ENCODE measurements at places on chromosomes 5 and 9.

DNA sequence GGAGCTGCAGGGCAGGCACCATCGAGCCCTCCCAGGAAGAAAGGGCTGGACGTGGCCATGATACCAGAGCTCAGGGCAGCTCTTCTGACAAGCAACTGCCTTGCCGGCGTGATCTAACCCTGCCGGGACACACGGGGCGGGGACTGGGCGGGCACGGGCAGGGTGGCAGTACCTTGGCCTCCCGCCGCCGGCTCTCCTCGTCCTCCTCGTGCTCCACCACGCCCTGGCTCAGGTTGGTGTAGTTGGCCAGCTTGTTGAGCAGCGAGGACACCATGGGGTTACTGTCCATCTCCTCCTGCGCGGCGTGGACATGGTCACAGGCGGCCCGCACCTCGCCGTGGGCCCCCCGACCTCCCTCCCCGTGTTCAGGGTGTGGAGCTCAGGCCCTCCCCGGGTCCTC, 18.5 kb downstream of the SLC12A7 start:
- DNase-seq = no peak

- peak; percentile 45 for DNase-seq
Observed at GRCh38 chr9:92947268-92948037, at the start of gene FGD3. Gene FGD3 (plus strand): TSS chr9:92947523. CDS start chr9:92976257, 28,734 bp downstream.

DNA sequence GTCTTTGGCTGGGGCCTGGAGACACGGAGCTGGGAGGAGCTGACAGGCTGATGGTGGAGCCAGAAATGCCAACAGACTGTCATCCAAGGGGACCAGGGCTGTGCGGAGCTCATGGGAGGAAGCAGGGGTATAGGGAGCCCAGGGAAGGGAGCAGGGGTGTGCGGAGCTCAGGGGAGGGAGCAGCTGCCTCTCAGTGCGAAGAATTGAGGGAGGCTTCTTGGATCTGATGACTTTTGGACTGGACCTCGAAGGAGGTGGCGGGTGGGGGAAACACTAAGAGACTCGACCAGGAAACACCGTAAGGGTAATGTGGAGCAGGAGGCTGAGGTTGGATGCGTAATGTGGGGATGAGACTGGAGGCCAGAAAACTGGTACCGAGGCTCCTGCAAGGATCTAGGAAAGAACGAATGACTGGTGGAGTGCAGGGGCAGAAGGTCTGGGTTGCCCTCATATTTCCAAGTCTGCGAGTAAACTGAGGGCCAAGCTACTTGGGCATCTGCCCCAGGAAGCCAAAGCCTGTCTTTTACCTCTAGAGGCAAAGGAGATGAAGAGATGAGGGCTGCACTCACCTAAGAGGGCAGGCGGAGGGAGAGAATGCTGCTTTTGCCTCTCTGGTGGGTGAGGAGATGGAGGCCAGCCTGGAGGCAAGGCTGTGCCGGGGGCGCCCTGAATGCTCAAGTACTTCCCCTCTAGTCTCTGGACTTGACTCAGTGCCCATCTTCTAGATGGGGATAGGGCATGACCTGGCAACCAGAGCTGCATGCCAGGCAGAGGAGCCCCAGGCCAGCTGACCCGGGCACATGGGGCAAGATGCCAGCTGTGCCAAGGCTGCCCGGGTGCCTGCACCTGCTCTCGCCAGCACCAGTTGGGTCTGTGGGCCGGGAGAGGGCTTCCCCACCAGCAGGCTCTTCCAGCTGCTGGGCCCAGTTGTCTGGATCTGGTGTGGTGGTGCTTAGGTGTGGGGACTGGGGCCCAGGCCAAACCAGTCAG, 2.3 kb downstream of the PTGS1 start:
- DNase-seq = no peak

- no peak for DNase-seq
Observed at GRCh38 chr5:178797101-178797521, 62.6 kb upstream of the ZNF354B start.

DNA sequence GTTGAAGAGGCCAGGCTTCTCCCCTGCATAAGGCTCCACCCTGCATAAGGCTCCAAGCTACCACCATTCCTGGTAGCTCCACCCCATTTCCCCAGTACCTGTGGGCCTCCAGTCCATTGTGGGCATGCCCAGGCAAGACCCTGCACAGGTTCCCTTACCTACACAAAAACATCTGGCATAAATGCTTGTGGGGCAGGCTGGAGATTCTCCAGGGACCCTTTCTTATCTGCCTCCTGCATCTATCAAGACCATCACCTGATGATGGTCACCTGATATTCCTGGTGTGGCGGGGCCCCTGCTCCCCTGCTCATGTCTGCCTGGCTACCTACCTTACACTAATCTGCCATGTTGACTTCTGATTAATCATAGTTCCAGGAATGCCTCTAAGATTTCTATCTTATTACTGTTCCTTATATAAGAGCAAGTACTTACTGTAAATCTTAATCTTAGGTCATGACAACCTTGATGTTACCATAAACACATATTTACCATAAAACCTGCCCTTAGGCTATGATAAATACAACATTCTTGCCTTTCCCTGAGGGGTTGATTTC, 41.0 kb downstream of the FGD3 start:
- no peak for DNase-seq

- DNase-seq = no peak
Observed at GRCh38 chr5:31770998-31771397, 132.1 kb downstream of the PDZD2 start.

DNA sequence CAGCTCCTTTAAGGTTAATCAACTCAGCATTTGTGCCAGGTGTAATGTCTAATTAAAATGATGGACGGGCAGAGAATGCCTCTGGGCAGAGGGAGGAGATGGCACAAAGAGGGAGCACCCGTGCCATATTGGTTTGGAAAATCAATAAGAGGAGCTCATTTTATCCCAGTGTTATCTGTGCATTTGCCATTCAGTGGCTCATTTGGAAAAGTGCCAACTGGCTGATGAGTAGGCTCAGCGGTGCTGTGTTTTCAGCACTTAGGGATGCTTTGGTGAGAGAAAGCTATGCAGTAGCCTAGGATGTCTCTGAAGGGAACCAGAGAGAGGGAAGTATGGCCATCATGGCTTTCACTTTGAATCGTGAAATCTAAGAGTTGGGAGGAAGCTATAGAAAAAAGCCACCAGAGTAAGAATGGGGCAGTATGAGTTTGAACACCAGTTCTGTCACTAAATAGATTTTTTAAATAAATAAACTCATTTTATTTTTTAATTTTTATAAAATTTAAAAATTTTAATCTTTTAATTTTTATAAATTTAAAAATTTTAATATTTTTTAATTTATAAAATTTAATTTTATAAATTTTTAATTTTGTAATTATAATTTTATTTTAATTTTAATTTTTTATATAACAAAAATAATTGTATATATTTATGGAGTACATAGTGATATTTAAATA, 472.8 kb downstream of the BRINP1 start:
- no peak for DNase-seq

GRCh38 chr5:111004291-111004690, 67.2 kb upstream of the TSLP start:
- no peak for DNase-seq

DNA sequence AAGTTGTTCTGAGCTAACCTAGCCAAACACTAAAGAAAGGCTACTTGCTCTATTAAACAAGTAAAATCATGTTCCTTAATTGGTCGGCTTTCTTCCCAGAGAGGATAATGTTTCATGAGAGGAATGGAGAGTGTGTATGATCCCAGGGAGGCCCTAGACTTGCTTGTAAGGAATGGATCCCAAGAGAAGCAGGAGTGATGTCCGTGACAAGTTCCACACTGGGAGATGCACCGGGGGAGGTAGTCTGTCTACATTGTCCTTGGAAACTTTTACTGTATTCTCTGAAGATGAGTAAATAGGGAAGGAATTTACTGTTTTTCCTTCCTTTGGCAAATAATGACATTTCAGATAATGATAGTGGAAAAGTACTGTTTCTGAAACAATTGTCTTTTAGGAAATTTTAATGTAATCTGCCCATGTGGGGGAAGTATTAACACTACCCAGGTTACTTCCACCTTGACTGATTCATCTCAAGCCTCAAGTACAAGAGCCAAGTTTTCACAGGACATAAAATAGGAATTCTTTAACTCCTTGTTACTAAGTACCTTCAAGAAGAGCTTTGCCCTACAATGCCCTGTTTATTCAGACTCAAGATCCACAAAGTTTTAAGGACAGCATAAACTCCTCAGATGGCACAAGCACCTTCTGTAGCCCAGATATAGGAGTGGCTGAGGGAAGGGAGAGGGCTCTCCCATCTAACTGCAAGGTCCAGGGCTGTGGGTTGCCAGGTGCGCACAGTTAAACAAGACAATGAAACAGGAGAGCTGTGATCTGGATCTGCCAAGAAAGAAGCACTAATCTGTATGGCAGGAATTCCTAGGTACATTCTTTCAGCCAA, 152.1 kb downstream of the GNA14 start:
- no peak for DNase-seq

- DNase-seq = no peak
Observed at GRCh38 chr5:102762562-102763227, 7.6 kb downstream of the PAM start.

DNA sequence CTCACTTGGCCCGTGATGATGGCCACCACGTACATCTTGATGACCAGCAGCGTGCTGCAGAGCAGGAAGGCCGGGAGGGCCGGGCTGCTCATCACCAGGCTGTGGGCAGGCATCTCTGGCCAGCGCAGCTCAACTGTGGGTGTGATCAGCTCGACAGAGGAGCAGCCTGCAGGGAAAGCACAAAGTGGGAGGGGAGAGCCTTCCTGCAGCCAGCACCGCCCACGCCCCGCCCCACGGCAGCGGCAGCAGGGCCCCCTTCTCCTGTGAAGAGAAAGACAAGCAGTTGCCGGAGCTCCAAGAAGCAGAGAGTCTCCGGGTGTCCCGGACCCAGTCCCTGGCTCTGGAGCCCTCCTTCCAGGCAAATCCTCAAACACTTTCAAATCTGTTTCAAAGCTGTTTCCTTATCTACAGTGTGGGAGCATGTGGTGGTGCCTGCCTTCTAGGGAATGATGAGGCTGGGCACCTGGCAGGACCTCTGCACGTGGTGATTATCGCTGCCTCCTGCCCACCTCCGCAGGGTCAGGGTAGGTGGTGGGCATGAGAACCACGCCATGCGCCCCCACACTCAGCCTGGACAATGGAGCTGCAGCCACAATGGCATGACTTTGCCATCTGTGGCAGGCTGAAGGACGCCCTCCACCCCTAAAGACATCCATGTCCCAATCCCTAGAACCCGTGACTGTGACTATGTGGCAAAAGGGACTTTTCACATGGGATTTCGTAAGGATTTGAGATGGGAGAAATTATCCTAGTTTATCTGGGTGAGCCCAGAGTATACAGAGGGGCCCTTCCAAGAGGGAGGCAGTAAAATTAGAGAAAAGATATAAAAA, at the start of gene PTGES:
Gene PTGES, minus strand, starts transcription at position 143 of the 830 bp plus-strand sequence. Its CDS starts 30 bp downstream, at position 113.
- peak; percentile 70 for DNase-seq

GRCh38 chr9:27440888-27441740, 83.0 kb upstream of the IFNK start:
- DNase-seq = no peak

DNA sequence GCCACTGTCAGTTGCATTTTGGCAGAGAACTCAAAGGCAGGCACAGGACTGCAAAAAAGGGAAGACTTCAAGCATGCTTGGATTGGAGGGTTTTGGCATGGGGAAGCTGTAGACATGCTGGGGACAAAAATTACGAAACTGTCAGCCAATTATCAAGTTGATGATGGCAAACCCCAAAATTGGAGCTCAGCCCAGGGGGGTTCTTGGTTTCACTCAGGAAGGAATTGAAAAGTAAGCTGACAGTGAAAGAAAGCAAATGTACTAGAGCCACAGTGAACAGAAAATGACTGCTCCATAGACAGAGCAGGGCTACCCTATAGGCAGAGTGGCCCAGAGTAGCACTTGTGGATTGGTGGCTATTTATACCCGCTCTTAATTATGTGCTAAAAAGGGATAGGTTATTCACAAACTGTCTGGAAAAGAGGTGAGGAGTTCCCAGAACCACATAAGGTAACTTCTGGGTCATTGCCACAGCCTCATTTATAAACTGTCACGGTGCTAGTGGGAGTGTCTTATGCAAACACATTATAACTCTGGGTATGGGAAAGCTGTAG, 14.6 kb upstream of the CFAP95 start:
- DNase-seq = no peak

DNA sequence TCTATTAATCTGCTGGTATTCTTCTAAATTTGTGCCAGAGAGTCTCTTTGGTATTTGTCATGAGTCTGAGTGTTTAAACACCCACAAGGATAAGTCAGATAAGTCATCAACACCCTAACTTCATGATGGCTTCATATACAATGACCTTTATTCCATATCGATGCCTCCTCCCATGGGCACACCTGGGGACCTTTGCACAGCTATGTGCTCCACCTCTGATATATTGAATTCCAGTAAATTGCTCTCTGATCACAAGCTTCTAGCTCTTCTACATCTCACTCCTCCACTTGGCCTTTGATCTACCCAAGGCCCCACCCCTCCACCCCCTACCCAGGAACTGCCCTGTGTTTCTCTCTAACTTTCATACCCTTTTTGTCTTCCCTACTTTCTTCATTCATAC, 102.7 kb upstream of the MIER3 start:
- DNase-seq = no peak

DNA sequence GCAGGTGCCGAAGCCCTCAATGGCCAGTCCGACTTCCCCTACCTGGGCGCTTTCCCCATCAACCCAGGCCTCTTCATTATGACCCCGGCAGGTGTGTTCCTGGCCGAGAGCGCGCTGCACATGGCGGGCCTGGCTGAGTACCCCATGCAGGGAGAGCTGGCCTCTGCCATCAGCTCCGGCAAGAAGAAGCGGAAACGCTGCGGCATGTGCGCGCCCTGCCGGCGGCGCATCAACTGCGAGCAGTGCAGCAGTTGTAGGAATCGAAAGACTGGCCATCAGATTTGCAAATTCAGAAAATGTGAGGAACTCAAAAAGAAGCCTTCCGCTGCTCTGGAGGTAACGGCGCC, 32.9 kb downstream of the CXXC5 start:
- DNase-seq = no peak

- no peak for DNase-seq
Observed at GRCh38 chr5:132222649-132223038, 5.0 kb downstream of the P4HA2 start.

- DNase-seq = no peak
Observed at GRCh38 chr9:111632695-111633388, 1.7 kb downstream of the DNAJC25 start.

DNA sequence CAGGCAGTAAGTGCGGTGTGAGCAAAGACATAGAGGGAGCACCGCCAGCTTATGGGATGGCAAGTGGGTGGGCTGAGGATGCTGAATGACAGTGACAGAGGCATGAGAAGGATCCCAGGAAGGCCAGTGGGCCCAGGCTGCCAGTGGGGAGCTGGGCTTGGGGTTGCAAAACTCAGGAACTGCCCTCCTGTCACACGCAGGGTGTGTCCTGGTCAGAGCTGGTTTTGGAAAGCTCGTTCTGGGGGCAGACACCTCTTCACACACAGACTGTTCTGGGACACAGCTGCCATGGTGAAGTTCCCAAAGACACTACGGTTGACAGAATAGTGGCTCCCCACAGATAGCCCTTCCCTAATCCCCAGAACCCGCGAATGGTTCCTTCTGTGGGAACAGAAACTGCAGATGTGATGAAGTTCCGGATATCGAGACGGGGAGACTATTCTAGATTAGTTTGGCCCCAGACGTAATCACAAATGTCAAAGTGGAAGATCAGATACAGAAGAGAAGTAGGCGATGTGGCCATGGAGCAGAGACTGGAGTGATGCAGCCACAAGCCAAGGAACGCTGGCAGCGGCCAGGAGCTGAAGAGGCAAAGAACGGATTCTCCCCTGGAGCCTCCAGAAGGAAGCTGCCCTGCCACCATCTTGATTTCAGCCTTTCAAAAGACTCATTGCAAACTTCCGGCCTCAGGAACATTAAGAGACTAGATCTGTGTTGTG, 159.0 kb downstream of the COL23A1 start:
- DNase-seq = no peak

- DNase-seq = no peak
Observed at GRCh38 chr5:175824676-175825075, 46.7 kb upstream of the CPLX2 start.

GRCh38 chr5:171365351-171365750, 22.3 kb upstream of the NPM1 start:
- peak; percentile 75 for DNase-seq

All from HEK293T (cell line).